ENCODE measurements at places on chromosomes 2 and 18.

- no peak for DNase-seq
Observed at GRCh38 chr2:199115169-199115568, 342.6 kb downstream of the SATB2 start.

- no peak for DNase-seq
Observed at GRCh38 chr2:173008786-173009185, 66.9 kb upstream of the MAP3K20 start.

DNA sequence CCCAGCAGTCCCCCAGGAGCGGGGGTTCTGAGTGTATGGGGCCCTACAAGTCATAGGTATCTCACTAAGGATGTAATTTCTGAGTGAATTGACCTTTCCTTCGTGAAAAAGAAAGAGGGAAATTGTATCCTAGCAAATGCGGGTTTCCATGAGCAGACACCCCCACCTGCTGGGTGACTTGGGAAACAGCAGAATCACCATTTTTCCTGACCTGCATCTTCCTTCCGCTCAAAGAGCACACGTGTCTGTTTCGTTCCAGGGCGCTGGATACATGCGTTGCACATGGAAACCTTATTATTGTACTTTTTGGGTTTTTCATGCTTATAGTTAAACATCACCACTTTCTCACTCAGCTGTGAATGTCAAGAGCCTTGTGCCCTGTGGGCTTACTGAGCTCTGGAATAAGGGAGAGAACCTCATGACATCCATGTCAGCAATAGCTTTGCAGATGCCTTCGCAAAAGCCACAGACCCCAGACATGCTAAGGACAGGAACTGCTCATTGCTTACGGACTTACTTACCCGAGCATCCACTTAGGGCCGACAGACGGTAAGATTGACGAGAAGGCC is 132.8 kb downstream of the TPO start:
- no peak for DNase-seq

DNA sequence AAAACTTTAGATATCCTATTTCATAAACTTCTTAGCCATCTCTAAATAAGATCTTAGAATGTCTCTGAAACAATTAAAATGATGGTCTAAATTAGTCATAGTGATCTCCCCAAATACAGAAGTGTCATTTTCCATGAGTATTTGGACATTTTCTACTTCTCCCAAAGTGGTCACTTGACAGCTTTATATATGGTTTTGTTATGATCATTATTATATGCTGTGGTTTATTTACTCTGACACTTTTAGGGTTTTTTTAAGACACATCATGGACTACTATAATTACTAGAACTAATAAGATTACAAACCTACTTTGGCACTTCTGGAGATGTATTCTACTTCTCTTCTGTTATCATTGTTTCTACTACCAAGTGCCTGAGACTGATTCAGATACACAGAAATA is 47.1 kb downstream of the SLC25A12 start:
- DNase-seq: no peak

- DNase-seq: no peak
Observed at GRCh38 chr2:25250331-25251070, 82.1 kb upstream of the POMC start.

GRCh38 chr18:32379891-32380290 is 90.8 kb downstream of the GAREM1 start:
- DNase-seq: no peak

DNA sequence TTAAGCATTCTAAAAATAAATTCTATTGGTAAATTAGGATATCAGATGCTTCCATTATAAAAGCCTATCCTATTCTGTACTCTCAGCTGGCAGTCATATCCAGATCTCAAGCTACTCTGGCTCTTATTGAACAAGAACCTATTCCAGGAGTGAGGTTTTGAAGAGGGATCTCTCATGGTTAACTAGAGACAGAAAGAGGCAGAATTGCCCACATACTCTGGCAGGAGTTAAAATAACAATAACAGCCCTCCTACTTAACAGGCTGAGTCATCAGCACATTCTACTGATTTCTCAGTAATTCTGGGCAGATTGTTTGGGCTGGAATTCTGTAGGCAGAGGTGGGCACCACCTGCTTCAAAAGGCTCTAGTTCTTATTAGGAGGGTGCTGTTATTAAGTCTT is 142.0 kb upstream of the UNC80 start:
- no peak for DNase-seq

DNA sequence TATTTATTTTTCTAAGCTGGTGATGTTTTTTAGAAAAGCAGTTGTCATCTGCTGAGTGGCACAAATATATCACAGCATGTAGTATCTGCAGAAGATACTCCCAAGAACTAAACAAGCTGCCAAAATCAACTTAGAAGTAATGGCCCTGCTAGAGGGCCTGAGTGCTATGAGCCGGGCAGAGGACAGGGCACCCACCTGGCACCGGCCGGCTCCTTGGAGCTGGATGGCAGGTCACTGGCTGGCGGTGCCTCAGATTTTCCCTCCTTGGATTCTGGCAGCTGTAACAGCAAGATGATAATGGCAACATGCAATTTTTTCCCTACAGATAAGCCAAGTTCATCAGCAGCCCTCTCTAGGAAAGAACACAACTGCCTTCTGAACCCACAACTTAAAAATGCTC is 79.7 kb downstream of the EMILIN2 start:
- no peak for DNase-seq

DNA sequence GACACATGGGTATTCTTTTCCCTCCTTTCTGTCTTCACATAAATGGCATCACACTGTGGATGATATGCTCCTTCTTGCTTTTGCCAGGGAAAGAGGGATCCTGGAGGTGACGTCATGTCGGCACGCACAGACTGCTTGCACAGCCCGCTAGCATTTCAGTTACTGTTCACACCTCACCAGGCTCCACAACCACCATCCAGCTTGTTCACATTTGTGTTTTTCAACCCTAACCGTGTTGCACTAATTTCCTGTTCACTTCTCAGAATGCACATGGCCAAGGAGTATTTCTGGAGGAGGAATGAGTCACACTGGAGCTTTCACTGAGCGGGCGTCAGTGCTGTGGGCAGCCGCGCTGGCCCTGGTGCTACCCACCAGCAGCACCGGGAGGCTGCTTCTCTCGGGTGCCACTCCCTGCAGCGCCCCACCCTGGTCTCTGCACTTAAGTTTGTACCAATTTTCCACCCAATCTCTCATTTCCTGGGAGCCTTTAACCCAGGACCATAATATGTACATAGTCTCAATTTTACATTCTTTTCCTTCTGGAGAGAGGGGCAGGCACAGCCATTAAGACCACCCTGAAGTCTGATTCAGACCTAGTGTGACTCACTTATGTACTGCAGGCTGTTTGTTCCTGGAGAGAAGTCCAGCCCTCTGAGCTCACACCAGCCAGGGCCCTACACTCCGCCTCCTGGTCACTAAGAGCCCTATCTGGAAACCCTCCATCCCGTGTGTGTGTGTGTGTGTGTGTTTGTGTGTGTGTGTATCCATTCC is 65.1 kb downstream of the MBP start:
- peak; percentile 60 for DNase-seq

Measured in stimulated activated CD8-positive, alpha-beta memory T cell treated with anti-CD3 and anti-CD28 coated beads, Interleukin-7, amount 100 ng/mL, for 4 hours (primary cell).